ENCODE measurements at places on chromosomes 7 and 10.

GRCh38 chr7:114931656-114932011, 9.7 kb downstream of the MDFIC start:
- H3K27me3 ChIP-seq = peaks cover 2% of the 10 kb centered on the region
- 0 out of 2 replicates have a peak overlapping the region, but pooled peaks have one; percentile 32 for H3K27ac ChIP-seq
- peaks cover 4% of the 10 kb centered on the region for H3K4me1 ChIP-seq
- no peak for DNase-seq
- peaks cover 13% of the 10 kb centered on the region for H3K36me3 ChIP-seq
- no peak overlapping the region for H3K4me3 ChIP-seq

DNA sequence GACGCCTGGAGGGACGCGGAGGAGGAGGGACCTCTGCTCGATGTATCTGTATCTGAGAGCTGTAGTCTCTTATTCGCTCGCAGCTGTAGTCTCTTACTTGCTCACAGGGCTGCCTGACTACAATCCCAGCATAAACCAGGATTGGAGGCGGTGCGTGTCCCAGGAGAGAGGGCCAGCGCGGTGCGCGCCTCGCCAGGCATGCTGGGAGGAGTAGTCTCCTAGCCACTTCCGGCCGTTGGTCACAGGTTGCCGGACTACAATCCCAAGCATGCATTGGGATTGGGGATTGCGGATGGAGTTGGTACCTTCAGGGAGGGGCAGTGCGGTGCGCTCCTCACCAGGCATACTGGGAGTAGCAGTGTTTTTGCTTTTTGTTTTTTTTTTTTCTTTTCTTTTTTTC, 421.7 kb upstream of the NUPR2 start:
- H3K27me3 ChIP-seq = peaks cover 2% of the 10 kb centered on the region
- H3K36me3 ChIP-seq = peaks cover 18% of the 10 kb centered on the region
- no peak overlapping the region for H3K27ac ChIP-seq
- no peaks in the 10 kb centered on the region for H3K4me1 ChIP-seq
- H3K4me3 ChIP-seq = no peak overlapping the region

- H3K4me3 ChIP-seq = peak overlapping the region; percentile 40
- DNase-seq = peak; percentile 25
- H3K27me3 ChIP-seq = peaks cover 1% of the 10 kb centered on the region
- H3K27ac ChIP-seq = peak overlapping the region; percentile 84
- H3K36me3 ChIP-seq = no peaks in the 10 kb centered on the region
- peaks cover 45% of the 10 kb centered on the region for H3K4me1 ChIP-seq
These were observed 34.0 kb upstream of the DNMBP start for GRCh38 chr10:100043796-100044195.

GRCh38 chr7:104358446-104359132, 30.2 kb downstream of the LHFPL3 start:
- DNase-seq = no peak
- no peaks in the 10 kb centered on the region for H3K36me3 ChIP-seq
- H3K27ac ChIP-seq = no peak overlapping the region
- H3K4me3 ChIP-seq = no peak overlapping the region
- H3K4me1 ChIP-seq = no peaks in the 10 kb centered on the region

- DNase-seq = no peak
- H3K4me1 ChIP-seq = no peaks in the 10 kb centered on the region
- no peak overlapping the region for H3K27ac ChIP-seq
- H3K36me3 ChIP-seq = no peaks in the 10 kb centered on the region
These were observed 74.5 kb downstream of the AFAP1L2 start for GRCh38 chr10:114329634-114330365.

- peaks cover 13% of the 10 kb centered on the region for H3K4me1 ChIP-seq
- no peaks in the 10 kb centered on the region for H3K36me3 ChIP-seq
- no peak for DNase-seq
- peak overlapping the region; percentile 56 for H3K4me3 ChIP-seq
- H3K27me3 ChIP-seq = peaks cover 30% of the 10 kb centered on the region
These were observed 1.7 kb downstream of the ADRB1 start for GRCh38 chr10:114045136-114046086.
